ENCODE measurements at places on chromosomes 2 and 18.

DNA sequence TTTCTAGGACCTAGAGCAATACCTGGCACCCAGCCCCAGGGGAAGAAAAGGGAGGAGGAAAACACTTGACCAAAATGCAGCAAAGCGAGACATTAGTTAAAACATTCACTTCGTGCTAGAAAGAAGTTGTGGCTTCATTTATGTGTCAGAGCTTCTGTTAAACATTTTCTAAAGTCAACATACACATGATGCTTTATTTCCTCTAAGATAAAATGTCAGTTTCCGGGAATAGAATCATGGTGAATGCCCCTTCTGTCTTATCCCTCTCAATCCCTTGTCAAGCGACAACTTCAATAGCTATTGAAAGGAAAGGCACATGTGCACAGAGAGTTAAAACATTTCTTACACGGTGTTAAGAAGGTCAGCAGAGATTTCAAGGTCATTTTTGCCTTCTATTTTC, 404.6 kb upstream of the CWC22 start:
- DNase-seq = no peak

GRCh38 chr2:239964399-239965185, 60.5 kb downstream of the NDUFA10 start:
- DNase-seq = no peak

- DNase-seq = no peak
These were observed 44.3 kb downstream of the AGAP1 start for GRCh38 chr2:235538144-235538639.

GRCh38 chr2:157321466-157321865, 4.2 kb downstream of the ERMN start:
- no peak for DNase-seq

DNA sequence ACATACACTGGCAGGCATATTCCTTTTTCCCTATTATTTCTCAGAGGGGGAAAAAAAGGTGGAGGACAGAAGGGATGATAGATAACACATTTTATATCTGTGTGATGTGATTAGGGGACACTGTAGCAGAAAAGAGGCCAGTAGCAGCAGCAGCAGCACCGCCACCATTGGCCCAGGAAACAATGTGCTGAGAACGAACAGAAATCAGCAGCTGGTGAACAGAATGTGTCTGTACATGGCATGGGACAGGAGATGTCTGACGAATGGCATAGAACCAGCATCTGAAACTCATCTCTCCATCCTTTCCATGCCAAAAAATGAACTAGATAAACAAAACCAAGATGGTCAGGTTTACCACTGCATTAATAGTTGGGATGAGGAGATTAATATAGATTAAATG, 936.1 kb upstream of the ACVR2A start:
- DNase-seq = no peak

- DNase-seq = peak; percentile 73
These were observed 27.0 kb upstream of the CASP8 start for GRCh38 chr2:201233192-201233811.

GRCh38 chr2:14126846-14127245, 505.7 kb upstream of the LRATD1 start:
- no peak for DNase-seq

DNA sequence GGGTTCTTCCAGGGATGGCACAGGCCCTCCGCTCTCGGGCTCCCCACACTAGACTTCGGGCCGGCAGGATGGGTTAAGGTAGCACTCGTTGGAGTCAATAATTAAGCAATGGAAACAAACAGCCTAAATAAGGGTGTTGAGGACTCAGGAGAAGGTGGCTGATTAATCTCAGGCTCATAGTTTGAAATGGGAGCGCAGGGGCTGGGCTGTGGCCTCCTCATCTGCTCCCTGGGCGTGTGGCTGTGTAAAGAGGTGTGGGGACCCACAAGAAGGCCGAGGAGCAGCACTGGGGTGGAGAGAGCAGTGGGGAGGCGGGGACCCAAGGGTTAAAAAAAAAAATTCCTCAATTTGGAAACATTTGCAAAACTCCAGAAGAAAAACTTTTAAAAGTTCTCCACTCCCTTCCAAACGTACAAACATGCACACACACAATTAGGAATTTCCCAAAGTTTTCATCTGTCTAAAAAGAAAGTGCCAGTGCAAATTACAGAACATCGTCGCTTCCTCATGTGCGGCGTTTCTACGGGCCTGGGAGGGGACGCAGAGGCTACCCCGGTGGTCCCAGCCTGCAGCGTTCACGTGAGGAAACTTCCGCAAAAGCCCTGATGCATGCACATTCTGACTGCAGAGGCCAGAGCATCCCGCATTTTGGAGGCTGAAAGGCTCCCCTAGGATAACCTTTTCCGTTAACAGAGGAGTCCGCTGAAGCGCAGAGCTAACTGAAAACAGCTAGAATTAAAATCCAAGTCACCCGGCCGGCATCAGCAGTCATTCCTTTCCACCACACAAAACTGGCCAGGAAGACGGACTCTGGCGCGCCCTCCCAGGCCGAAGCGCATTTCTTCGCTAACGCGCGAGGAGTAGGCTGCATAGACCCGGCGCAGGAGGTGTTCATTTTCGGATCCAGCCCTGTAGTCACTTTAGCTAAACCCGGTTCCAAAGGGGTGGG, 1.0 kb upstream of the TUBB6 start:
- DNase-seq = no peak
